ENCODE measurements at places on chromosomes 2 and 18.

DNA sequence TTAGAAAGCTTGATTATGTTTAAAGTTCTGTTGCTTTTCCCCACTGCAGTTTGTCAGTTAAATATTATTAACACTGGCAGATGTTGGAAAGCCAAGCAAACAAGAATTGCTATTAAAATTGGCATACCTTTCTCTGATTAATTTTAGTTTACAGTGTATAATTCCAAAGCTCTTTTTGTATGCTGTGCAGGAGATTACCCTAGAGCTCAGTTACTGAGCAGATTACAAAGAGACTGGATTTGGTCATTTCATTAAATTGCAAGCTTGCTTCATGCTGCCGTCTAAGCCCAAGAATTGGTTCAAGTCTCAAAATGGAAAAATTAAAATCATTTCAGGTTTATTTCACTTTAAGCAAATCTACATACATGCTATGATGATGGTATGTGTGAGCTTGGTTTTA lies 2.3 kb downstream of the ASAP2 start:
- no peak for DNase-seq

- no peak for DNase-seq
Observed at GRCh38 chr2:166516712-166517303, 22.8 kb upstream of the SCN7A start.

DNA sequence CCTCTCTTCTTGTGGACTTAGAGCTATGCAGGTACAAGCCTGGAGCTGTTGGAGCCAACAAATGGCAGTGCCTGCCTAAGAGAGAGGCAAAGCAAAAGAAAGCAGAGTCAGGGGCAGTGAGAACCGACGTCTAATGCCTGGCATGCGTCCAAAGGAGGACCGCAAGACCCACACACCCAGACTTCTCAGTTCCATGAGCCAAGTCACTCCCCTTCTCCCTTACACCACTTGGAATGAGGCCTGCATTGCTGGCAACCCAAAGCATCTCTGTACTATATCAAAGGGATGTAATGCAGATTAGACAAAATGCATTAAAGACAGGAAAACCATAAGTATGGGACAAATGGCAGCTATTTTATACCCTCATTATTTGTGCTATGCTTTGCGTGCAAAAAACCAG lies 49.9 kb upstream of the RNU4ATAC start:
- DNase-seq, result no peak

- no peak for DNase-seq
Observed at GRCh38 chr2:73033766-73034381, 37.6 kb downstream of the SFXN5 start.

DNA sequence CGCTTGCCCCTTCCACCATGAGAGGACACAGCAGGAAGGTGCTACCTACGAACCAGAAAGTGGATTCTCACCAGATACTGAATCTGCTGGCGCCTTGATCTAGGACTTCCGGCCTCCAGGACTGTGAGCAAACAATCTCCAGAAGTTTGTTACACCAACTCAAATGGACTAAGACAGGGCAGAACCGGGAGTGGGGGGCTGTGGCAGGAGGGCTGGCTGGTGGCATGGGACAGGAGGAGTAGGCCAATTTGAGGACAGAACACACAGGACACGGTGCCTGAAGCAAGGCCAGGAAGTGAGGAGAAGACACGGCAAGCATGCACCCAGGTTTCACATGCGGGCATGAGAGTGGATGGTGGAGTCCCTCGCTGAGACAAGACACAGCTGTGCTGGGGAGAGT lies 40.1 kb downstream of the CRACDL start:
- no peak for DNase-seq

DNA sequence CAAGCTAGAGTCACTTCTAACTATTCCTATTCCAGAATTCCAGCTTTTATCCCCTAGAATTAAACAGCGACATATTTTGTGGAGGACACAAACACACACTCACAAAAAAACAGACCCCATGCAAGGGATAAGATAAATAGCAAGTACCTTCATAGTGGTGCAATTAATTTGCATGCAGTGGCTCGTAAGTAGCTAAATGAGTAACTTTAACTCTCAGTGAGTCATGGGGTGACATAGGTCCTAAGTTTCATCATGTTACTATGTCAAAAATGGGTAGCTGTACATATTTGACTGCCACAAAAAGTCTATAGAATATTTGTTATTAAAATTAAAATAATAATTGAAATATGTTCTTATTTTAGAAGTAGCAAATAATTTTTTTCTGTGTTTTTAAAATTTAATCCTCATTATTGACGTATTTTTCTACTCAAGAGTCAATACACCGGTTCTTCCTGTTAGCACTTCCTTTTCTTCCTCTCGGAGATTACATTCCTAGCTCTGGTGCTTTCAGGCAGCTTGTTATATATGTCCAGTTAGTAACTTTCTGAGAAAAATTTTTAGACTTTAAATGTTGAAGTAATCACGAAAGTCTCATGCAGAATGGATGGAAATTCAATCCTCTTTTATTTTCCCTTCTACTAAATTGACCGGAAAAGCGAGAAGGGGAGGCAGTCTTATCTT lies 247.0 kb downstream of the KCNH7 start:
- no peak for DNase-seq

- DNase-seq, result no peak
Observed at GRCh38 chr2:239583171-239583878, 182.5 kb upstream of the HDAC4 start.

- no peak for DNase-seq
Observed at GRCh38 chr2:23838581-23838980, 88.3 kb downstream of the ATAD2B start.

- no peak for DNase-seq
Observed at GRCh38 chr2:221389904-221390303, 182.2 kb downstream of the EPHA4 start.

DNA sequence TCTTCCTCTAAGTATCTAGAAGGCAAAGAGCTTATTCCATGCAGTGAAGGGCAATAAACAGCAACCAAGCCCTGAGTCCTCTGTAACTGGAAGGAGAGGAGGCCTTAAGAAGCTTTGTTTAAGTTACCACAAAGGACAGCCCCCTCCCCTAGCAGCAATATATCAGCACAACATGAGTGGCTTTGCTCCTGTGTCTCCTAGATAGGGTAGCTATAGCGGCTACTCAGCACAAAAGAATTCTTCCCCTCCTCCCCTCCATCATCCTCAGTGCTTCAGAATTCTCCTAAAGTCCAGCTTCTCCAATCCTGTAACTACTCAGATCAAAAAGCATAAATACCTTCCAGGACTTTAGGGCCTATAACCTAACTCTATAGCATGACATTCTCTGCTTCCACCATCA lies 16.5 kb downstream of the SUMO1 start:
- DNase-seq, result no peak

DNA sequence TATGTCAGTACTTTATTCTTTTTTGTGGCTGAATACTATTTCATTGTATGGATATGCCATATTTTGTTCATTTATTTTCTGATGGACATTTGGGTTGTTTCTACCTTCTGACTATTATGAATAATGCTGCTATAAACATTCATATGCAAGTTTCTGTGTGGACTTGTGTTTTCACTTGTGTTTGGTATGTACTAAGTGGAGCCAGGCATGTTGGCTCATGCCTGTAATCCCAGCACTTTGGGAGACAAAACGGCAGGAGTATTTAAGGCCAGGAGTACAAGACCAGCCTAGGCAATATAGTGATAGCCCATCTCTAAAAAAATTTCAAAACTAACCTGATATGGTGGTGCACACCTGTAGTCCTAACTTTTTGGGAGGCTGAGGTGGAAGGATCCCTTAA lies 23.3 kb downstream of the MARCHF7 start:
- DNase-seq, result no peak

- DNase-seq, result no peak
Observed at GRCh38 chr18:25798046-25798445, 292.4 kb downstream of the SS18 start.

GRCh38 chr2:128765811-128766210 lies 447.1 kb upstream of the HS6ST1 start:
- no peak for DNase-seq

All from activated T-helper 9 cell treated with anti-CD3 and anti-CD28 coated beads, Interleukin-2, amount 50 U/mL, for 16 hours (primary cell).